ENCODE measurements at places on chromosomes 1 and 21. TPM values are rescaled to one million over a fixed set of nuclear protein-coding genes. Genes with fewer than 3 reads are reported as not detected.

HSD11B1 gene
- polyA plus RNA-seq: 19.5 TPM

TRAF3IP3 gene
- polyA plus RNA-seq: 9.2 TPM

CTPS1 gene
- 41.2 TPM for polyA plus RNA-seq

TMEM61 gene
- 1.4 TPM for polyA plus RNA-seq

OR2L5 gene
- not detected for polyA plus RNA-seq

COL6A1 gene
- polyA plus RNA-seq: 197 TPM

VAV3 gene
- polyA plus RNA-seq: 11.4 TPM

NBPF11 gene
- 10.6 TPM for polyA plus RNA-seq

EPS15 gene
- 77.2 TPM for polyA plus RNA-seq

SLC5A9 gene
- polyA plus RNA-seq: 2.3 TPM

TNFSF4 gene
- 11.2 TPM for polyA plus RNA-seq

NUP210L gene
- 77.2 TPM for polyA plus RNA-seq

LRRC38 gene
- polyA plus RNA-seq: 0.91 TPM

ZBTB7B gene
- polyA plus RNA-seq: 18.6 TPM

RPE65 gene
- 0.42 TPM for polyA plus RNA-seq

NTMT2 gene
- polyA plus RNA-seq: not detected

DMRTA2 gene
- polyA plus RNA-seq: 1.2 TPM

DVL1 gene
- polyA plus RNA-seq: 65.8 TPM

FAM151A gene
- polyA plus RNA-seq: 2.2 TPM

MIXL1 gene
- polyA plus RNA-seq: 0.66 TPM

SIK1 gene
- not detected for polyA plus RNA-seq

GJA8 gene
- 13.4 TPM for polyA plus RNA-seq

HJV gene
- 7.7 TPM for polyA plus RNA-seq

SPOCD1 gene
- polyA plus RNA-seq: 22.0 TPM

SLFNL1 gene
- 85.4 TPM for polyA plus RNA-seq

RNU1-2 gene
- 18.9 TPM for polyA plus RNA-seq

VASH2 gene
- polyA plus RNA-seq: 18.0 TPM

GJA5 gene
- polyA plus RNA-seq: 5.6 TPM

LCE1E gene
- not detected for polyA plus RNA-seq

CLDN8 gene
- polyA plus RNA-seq: not detected

GPR153 gene
- 5.8 TPM for polyA plus RNA-seq

PADI4 gene
- polyA plus RNA-seq: 0.32 TPM

SNAPIN gene
- 48.9 TPM for polyA plus RNA-seq

MYBPH gene
- polyA plus RNA-seq: 2.9 TPM

GPX7 gene
- 14.5 TPM for polyA plus RNA-seq

GBP5 gene
- 12.0 TPM for polyA plus RNA-seq

RNF223 gene
- not detected for polyA plus RNA-seq

TSSK3 gene
- 55.6 TPM for polyA plus RNA-seq

MYCL gene
- polyA plus RNA-seq: 3.1 TPM

DCDC2B gene
- polyA plus RNA-seq: 2.6 TPM

CEP104 gene
- polyA plus RNA-seq: 80.4 TPM

AMY2A gene
- polyA plus RNA-seq: 0.63 TPM

TNFAIP8L2 gene
- polyA plus RNA-seq: 2.1 TPM

ATP1A4 gene
- polyA plus RNA-seq: 38.6 TPM

MAP3K21 gene
- polyA plus RNA-seq: 17.2 TPM

TFF2 gene
- not detected for polyA plus RNA-seq

ARHGEF16 gene
- polyA plus RNA-seq: 5.7 TPM

KCNC4 gene
- polyA plus RNA-seq: 9.5 TPM

CLDN19 gene
- polyA plus RNA-seq: 0.12 TPM

LIPI gene
- polyA plus RNA-seq: 0.28 TPM

SPATA17 gene
- 168 TPM for polyA plus RNA-seq

CCDC185 gene
- 64.8 TPM for polyA plus RNA-seq

TMEM222 gene
- 81.6 TPM for polyA plus RNA-seq

ENAH gene
- polyA plus RNA-seq: 84.3 TPM

DNAJC16 gene
- polyA plus RNA-seq: 19.9 TPM

SLAMF7 gene
- polyA plus RNA-seq: 5.1 TPM

SH3BP5L gene
- 26.8 TPM for polyA plus RNA-seq

IFNLR1 gene
- polyA plus RNA-seq: 1.5 TPM

All from testis (tissue), 5 donors.